Caco-2 (cell line): ENCODE measurements at places on chromosomes 11 and 22.

GRCh38 chr11:61766353-61766841 is 14.0 kb downstream of the MYRF start:
- DNase-seq, result no peak

GRCh38 chr11:1341928-1342524 is 32.6 kb upstream of the TOLLIP start:
- DNase-seq, result peak; percentile 29

- no peak for DNase-seq
Observed at GRCh38 chr11:123033895-123034294, 28.0 kb downstream of the HSPA8 start.

GRCh38 chr11:68008381-68009337 is 1.5 kb upstream of the ALDH3B1 start:
- DNase-seq, result no peak

DNA sequence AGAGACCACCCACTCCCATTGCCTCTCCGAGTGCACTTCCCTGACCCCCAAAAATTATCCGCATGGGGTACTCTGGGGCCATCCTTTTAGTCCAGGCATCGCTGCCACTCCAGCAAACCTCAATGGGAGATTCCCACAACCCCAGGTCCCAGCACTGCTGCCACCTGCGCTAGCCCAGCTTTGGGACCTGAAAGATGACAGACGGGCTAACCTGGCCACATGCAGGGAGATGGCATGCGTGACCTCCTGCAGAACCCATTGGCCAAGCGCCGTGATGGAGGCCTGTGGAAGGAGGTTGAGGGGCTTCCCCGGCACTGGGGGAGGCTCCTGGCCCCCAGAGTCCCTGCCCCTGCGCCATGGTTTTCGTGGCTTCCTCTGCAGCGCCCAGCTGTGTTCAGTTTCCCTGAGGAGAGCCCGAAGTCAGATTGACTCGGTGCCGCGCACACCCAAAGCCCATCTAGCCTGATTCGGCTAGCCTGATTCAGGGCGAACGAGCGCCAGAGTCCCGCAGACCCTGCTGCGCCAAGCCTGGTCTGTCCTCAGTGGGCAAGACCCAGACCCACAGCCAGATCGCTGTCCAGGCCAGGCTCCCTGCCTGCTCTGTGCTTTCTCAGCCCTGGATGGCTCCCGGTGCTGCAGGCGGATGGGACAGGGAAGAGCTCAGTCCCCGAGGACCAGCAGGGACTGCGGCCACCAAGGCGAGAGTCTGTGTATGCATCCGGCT is 751 bp upstream of the WNT7B start:
- no peak for DNase-seq

DNA sequence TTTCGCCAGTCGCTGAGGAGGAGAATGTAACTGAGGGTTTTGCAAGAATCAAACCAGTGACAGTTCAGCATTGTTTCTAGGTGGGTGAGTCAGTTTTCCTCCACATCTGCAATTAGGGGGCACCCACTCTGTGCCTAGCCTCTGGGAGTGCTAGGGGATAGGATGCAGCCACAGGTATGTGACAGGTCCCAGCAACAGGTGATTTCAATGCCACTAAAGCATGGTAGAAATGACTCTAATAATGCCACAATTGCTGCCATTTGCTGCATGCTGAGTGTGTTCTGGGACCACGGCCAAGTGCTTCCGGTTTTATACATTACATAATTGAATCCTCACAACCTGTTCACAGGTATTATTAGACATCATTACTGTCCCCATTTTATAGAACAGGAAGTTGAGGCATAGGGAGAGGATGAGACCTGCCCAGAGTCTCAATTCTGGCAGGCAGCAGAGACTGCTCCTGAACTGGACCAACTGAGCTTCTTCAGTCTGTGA is 556 bp downstream of the CRYBB2 start:
- DNase-seq, result no peak

- DNase-seq, result no peak
Observed at GRCh38 chr11:122758974-122759373, 79.3 kb upstream of the CRTAM start.

GRCh38 chr22:28935713-28936112 is 52.3 kb downstream of the ZNRF3 start:
- DNase-seq, result no peak

- no peak for DNase-seq
Observed at GRCh38 chr11:73789279-73789670, 1.6 kb downstream of the MRPL48 start.
